ENCODE measurements at places on chromosomes 11 and 22.

- DNase-seq, result no peak
Measured at GRCh38 chr11:76624500-76625379, 45.8 kb downstream of the LRRC32 start.

DNA sequence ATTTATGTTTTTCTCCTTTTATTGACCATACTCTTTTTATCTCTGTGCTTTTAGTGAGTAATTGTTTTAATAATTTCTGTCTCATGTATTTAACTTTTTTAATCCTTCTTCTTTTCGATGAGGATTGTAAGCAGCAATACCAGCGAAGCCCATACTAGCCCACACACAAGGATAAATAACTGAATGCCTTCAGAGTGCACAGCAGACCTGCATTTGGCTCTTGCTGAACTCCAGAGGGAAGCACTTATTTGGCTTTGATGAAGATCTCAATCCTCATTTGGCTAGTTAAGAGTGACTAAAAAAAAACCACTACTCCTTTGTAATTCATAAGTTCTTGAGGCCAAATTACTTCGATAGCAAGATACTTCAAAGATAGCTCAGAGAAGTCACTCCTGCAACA, 293.3 kb downstream of the METTL15 start:
- no peak for DNase-seq

GRCh38 chr11:27933992-27934829, 173.7 kb downstream of the KIF18A start:
- DNase-seq, result no peak

DNA sequence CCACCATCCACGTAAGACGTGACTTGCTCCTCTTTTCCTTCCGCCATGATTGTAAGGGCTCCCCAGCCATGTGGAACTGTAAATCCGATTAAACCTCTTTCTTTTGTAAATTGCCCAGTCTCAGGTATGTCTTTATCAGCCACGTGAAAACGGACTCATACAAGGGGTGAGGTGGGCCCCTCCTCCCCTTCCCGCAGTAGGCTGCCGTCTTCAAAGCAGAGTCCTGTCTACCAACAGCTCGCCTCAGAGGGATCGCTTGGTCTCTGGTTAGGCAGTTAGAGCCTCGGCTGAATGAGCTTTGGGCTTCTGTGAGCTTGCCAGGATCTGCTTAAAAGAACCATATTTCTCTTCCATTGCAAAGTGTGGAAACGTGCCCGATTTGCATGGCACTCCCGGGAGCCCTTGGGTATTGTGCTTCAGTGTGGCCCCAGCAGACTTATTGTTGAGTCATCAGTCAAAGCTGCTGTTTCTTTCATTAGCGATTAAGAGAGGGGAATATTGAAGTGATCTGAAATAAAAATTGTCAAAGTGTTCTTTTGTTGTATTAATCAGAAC, 338.3 kb downstream of the TBC1D22A start:
- no peak for DNase-seq

DNA sequence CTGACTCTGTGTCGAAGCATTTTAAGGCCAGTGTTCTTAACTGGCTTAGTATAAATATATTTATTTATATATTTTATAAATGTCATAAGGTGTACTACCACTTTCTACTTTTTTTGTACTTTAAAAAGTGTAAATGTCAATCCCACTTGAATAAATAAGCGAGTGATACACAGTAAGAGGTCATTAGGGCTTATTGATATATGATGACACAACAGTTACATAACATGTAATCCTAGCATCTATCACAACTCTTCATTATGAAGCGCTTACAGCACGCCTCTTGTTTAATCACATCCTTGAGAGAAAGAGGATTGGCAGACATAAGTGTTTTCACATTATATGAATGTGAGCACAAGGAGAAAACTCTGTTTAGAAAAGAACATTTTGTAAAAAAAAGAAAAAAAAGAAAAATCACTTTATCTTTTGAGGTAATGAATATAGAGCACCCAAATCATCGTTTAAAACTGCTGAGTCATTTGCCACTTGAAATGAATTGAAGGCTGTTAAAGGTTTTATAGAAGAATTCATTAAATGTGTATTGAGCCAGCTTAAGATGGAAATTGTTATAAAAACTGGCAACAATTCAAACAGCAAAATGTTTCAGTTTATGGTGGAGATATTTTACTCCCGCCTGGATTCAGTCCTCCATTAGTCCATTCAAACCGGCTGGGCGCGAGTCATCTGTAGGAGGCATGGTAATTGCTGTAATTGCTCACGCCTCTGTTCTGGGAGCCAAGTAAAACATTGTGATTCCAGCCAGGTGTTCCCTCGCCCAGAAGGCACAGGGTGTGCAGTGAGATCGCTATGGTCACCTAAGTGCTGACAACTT, 627.3 kb upstream of the KIRREL3 start:
- DNase-seq, result no peak

GRCh38 chr22:25569361-25569760, 4.9 kb downstream of the GRK3 start:
- no peak for DNase-seq

DNA sequence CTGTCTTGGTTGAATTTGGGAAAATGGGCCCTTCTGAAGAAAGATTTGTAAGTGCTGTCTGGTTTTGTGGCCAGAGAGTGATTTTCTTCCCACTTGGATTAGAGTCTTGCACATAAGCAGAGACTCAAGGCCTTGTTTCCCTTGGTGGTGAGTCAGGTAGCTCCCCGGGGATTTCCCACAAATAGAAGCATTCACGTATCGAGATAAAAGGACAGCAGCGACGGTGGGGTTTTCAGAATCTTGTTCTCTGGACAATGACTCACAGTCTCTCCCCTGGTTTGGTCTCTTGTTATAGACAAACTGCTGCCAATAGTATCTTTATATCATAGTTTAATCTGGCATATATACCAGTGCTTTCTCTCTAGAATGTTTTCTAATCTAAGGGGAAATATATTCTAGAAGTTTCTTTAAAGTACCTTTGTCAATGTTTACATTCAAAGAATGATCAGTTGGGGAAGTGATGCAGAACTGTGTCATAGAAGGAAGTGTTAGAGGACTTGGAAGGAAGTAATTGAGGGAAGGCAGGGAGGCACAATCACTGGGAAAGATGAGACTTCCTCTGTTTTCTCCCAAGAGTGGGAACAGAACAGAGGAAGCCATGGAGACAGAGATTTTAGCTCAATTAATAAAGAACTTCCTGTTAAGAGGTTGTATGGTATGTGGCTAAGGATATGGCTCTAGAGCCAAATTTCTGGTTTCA, 18.1 kb downstream of the POLA2 start:
- no peak for DNase-seq

- DNase-seq, result no peak
Measured at GRCh38 chr11:122177238-122177637, 61.2 kb upstream of the BLID start.

- no peak for DNase-seq
Measured at GRCh38 chr22:48889209-48889830, 938.4 kb downstream of the BRD1 start.

- DNase-seq, result no peak
Measured at GRCh38 chr11:72139500-72139899, 4.0 kb downstream of the FOLR3 start.

- DNase-seq, result no peak
Measured at GRCh38 chr22:35911877-35912276, 116.7 kb downstream of the RBFOX2 start.

- no peak for DNase-seq
Measured at GRCh38 chr11:73226297-73227006, 8.4 kb downstream of the P2RY2 start.

- no peak for DNase-seq
Measured at GRCh38 chr11:34680206-34680605, 59.3 kb downstream of the EHF start.

DNA sequence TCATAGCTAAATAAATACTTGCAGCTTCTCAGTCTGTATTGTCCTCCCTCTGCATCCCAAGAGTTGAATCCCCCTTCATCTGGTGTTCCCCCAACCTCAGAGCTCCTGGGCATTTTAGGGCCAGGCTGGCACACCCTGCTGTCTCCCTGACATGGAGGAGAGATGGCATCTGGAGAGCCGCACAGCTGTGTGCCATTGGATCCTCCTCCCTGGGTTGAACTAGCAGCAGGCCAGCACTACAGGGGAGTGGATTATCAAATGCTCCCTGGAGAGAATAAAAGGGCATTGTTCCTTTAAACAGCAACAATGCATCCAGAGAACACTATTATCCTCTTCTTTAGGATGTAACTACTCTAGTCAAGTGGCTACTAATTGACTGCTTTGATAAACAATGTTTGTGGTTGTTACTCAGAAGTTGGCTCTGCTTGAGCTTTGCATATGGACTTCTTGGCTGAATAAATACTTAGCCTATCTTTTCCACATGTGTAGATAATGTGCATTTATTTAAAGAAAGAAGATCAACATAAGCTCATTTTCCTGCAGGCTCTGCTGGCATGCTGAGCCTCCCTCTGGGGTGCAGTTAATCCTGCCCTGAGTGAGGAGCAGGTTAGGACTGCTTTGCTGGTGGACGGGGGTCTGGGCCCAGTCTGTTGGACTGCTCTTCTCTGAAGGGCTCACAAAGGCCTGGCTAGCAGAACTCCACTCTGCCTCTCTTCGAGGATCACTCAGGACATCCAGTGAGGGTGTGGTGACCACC, 897.2 kb downstream of the TBC1D22A start:
- DNase-seq, result no peak

- DNase-seq, result no peak
Measured at GRCh38 chr11:58596621-58597020, 17.8 kb downstream of the ZFP91 start.

DNA sequence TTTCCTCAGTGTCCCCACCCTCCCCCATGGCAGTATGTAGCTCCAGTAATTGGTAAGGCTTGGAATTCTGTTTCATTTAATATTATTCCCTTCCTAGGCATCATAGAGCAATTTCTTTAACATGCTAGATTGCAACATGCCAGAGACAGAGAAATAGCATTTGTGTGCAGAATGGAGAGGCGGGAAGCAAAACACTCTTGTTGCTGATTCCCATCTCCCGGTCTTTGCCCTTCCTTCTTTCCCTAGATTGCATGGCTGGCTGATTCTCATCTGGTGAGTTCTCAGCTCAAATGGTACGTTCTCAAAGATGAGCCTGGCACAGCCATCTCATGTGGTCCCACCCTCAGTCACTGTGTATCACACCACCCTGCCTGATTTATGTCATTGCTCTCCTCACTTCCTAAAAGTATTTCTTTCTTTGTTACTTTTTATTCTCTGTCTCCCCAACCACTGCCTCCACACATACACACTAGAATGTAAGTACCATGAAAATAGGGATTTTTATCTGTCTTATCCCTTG, 66.9 kb downstream of the ARFGAP2 start:
- DNase-seq, result no peak

- DNase-seq, result no peak
Measured at GRCh38 chr22:24727218-24727851, 47.2 kb downstream of the PIWIL3 start.

DNA sequence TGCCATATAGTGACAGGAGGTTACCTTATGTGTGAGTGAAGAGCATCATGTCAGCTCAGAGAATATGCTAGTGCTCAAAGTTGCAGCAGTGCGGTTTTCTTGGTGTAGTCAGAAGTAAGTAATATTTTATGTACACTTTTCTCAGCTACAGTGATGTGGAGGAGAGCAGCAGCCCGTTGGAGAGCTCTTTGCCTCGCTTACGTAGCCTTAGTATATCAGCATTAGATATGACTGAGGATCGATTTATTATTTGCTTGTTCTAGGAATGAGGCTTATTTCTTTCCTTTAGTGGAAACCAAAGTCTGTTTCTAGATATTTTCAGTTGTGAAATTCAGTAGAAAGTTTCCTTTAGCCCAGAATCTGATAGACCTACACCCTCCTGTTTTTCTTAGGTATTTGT, 63.6 kb downstream of the PPP2R1B start:
- DNase-seq, result no peak

GRCh38 chr11:72812604-72812966, 1.6 kb upstream of the ATG16L2 start:
- no peak for DNase-seq

- DNase-seq, result no peak
Measured at GRCh38 chr11:64747961-64748665, 4.2 kb upstream of the RASGRP2 start.

GRCh38 chr11:44518968-44519550, 46.4 kb upstream of the CD82 start:
- no peak for DNase-seq

DNA sequence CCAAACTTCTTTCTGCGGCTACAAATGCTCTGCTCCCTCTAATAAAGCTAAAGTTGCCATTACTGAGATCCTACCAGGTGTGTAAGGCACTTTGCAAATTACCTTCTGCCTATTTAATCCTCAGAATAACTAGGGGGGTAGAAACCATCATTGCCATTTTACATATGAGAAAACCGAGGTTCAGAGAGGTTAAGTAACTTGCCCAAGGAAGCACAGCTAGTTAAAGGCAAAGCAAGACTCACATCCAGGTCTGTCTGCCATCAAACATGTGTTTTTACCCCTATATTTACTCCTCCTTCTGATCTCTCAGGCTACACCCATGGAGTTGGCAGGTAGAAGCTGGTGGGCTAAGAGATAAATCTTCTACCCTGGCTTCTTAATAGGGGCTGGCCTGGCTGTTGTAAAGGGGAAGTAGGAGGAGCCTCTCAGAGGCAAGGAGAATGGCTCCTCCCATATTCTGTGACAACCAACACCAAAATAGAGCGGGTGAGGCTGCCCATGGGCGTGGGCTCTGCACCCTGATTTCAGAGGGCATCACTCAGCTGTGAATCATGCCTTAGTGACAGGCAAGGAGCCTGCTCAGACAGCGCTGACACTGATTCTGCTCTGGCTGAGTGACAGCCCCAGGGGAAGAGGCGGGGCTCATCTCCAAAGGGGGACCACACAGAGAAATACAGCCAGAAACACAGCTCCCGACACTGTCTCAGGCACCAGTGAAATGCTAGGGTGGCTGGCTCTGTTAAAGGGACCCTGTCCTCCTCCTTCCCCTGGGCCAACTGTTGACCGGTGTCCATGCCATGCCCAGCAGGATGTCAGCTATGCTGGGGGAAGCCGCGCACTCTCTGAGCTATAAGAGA, 106.8 kb downstream of the ABTB2 start:
- peak; percentile 51 for DNase-seq

GRCh38 chr11:27386181-27386845, 23.3 kb upstream of the CCDC34 start:
- DNase-seq, result no peak

GRCh38 chr11:22006901-22007300, 186.0 kb upstream of the ANO5 start:
- DNase-seq, result no peak

DNA sequence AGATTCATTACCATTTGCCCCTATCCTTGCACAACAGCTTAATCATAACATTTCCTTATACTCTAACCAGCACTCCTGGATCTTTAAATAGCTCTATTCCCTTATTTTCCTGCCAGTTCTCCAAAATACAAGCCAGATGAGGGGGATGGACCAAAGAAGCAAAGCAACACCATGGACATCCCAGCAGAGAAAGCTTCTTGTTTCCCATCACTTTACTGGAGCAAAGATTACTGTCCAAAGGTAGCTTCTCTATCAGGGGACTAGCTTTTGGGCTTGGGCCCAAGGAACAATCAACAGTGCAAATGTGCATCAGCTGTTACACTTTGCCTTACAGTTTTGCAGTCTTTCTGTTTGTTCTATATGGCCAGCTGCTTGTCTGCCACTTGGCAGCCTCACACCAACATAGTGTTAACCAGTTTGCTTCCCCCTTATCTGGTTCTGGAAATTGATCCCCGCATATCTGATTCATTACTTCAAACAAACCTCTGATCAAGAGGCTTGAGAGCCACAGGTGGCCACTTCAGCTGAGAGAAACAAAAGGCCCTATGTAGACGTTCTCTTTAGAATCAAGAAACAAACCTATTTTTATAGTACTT, 814.3 kb downstream of the METTL15 start:
- no peak for DNase-seq

All from HL-60 (cell line).